ENCODE measurements at places on chromosomes 4 and X.

- DNase-seq, result no peak
These were observed 16.6 kb downstream of the FRMPD3 start for GRCh38 chrX:107465932-107466620.

GRCh38 chr4:145418739-145419138, 62.9 kb upstream of the SMAD1 start:
- no peak for DNase-seq

DNA sequence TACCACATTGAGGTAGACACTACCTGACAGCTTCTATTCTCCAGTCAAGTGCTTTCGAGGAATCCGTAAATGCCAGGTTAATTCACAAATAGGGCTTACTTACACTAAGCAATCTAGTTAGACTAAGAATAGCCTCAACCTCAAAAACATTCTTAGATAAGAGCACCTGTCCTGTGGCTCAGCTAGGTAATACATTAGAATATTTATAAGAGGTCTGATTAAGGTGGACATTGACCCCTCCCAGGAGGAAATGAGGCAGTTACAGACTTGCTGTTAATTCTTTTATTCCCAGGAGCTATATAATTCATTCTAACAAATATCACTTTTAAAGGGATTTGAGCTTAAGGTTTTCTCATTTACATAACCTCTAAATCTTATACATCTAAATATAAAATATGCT, 758.1 kb downstream of the GRID2 start:
- DNase-seq, result no peak

GRCh38 chr4:187504974-187505797, 490.4 kb upstream of the ZFP42 start:
- DNase-seq, result no peak

DNA sequence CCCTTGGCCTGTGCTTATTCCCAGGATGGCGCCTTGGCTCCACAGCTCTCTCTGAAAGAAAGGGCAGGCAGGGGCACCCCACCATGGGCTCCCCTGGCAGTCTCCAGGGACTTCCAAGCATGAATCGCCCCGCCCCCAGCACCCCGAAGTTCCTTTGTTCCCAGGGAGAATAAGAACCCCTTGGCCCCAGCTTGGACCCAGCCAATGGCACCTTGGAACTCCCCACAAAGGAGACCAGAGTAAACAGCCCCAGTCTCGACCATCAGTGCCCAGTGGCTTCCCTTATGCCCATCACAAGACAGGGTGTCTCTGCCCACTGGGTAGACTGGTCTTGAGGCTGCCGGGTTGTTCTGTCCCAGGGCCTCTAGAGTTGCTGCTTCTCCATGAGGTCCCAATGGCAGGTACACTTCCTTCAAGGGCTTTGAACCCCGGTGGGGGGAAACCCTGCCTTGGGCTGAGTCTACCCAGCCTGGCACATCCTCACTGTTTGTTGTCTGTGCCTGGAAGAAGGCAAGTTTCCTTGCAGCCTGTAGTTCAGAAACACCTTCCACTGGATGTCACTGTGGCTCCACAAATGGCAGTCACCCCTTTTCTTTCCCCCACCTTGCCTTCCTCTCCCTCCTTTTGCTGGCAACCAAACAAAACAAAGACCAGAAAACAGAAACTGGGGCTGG, 30.8 kb downstream of the NBDY start:
- no peak for DNase-seq

DNA sequence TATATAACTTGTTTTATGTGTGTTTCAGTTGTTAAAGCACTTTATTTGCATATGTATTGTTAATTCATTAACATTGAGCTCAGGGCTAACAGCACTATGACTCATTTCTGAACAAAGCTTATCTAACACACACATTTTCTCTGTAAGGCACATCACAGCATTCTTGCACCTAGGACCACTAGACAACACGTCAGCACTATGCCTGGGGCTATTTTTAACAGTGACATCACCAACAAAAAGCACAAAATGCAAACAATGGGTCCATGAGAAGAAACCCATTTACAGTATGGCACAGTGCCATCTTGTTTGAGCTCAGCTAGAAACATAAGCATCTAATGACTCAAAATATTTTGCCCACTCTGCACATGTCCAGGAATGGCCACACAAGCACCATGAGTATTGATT, 124.4 kb downstream of the RELL1 start:
- no peak for DNase-seq

DNA sequence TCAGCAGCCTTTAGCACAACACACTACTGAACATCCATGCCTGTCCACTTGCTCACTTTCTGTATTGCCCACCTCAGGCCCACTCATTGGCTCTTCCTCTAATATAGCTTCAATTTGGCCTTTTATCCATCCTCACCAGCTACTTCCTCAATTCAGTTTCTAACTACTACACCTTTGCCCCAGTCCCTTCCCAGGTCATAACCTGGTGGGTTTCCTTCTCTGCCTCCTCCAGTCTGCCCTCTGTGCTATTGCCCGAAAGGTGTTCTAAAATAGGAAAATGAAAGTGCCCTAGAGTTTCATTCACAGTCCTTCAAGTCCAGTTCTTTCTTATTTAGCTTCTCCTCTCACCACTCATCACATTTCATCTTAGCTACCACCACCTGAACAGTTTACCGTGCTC, 23.1 kb downstream of the MOSPD2 start:
- no peak for DNase-seq

DNA sequence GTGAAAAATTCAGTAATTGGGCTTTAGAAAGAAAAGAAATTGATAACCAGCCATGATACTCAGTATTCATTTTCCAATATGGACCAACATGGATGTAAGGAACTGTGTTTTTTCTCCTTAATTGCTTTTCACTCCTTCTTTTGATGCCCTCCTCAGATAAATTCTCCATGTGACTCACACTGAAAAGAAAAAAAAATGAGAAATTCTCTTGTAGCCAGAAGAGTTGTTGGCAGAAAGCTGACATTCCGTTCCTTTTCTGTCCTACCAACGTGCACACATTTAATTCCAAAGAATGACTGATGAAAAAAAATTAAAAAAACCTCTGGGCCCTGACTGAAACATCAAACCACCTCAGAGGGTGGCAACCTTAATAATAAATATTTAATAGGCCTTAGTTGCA, 153.1 kb downstream of the AMELX start:
- no peak for DNase-seq

GRCh38 chr4:95181243-95181995, 367.4 kb downstream of the UNC5C start:
- DNase-seq, result no peak

DNA sequence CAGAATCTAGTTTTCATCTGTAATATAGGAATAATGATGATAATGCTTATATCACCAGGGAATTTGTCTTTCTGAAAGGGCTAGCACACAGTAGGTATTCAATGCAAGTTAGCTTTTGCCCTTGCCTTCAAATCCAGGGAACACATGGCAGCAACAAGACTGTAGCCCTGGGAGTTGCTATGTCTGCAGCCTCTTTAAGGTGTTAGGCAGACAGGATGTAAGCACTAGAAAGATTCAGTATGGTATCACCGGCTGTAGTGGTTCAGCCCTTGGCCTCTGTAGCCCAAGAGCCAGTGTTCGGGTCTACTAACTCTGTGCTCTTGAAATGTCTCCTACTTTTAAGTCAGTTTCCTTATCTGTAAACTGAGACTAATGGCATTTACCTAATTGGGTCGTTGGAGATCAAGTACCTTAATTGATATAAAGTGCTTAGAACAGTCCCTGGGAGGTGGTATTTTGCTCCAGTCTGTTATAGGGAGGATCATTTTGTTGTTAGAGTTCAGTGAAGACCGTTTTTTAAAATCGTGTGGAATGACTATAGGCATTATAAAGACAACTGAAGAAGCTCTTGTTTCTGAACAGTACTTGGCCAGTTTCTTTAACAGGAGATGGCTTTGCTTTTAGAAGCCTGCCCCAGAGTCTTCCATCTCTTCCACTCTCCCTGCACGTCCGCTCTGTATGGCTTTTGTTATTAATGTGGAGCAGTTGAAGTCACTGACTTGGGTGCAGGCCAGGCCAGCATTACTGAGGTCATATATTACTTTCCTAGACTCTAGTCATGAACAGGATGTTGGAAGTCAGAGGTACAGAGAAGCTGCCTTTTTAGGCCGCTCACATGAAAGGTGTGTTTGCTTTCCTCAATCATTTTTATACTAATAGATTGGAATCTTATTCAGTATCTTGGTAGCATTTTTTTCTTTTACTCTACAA, 44.8 kb downstream of the GAB1 start:
- DNase-seq, result no peak

GRCh38 chr4:94892051-94892450, 134.3 kb downstream of the BMPR1B start:
- DNase-seq, result no peak

DNA sequence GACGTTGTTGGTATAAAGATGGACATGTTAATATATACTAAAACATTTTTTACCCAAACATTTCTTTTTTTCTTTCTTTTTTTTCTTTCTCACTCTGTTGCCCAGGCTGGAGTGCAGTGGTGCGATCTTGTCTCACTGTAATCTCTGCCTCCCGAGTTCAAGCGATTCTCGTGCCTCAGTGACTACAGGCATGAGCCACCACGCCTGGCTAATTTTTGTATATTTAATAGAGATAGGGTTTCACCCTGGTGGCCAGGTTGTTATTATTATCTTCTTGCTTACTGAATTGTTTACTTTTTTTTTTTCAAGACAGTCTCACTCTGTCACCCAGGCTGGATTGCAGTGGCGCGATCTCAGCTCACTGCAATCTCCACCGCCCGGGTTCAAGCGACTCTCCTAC, 68.8 kb downstream of the HOPX start:
- DNase-seq, result no peak

DNA sequence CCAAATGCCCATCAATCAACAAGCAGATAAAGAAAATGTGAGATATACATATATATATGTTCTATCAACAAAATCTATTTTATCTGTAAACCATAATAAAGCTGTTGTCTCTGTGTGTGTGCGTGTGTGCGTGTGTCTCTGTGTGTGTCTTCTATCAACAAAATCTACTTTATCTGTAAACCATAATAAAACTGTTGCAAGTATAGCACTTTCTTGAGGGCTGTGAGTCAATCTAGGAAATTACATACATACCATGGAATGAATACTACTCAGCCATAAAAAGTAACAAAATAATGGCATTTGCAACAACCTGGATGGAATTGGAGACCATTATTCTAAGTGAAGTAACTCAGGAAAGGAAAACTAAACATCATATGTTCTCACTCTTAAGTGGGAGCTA, 12.5 kb upstream of the PLK4 start:
- no peak for DNase-seq
